ENCODE measurements at places on chromosomes 12 and 14.

GRCh38 chr14:99199846-99200653 lies 71.9 kb downstream of the BCL11B start:
- DNase-seq, result no peak

- peak; percentile 36 for DNase-seq
Observed at GRCh38 chr14:92513966-92514843, 624 bp downstream of the RIN3 start.

DNA sequence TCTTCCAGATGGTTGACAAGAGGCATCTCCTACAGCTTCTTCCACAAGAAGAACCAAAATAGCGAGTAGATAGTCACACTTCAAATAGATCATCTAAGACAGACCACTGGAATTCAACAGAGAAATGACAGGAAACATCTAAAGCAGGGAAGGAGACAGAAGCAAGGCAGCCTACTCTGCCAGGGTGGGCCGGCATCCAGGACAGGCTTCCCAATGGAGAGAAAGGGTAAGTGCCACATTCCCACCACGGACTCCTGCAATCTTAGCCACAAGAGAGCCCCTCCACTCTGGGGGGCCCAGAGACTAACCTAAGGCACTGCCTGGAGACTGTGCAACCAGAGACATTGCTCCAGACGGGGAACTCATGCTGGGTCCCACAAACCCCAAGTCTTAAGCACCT lies 154.5 kb downstream of the NDUFA12 start:
- DNase-seq, result no peak

GRCh38 chr12:7638064-7638759 lies 27.5 kb downstream of the APOBEC1 start:
- no peak for DNase-seq

DNA sequence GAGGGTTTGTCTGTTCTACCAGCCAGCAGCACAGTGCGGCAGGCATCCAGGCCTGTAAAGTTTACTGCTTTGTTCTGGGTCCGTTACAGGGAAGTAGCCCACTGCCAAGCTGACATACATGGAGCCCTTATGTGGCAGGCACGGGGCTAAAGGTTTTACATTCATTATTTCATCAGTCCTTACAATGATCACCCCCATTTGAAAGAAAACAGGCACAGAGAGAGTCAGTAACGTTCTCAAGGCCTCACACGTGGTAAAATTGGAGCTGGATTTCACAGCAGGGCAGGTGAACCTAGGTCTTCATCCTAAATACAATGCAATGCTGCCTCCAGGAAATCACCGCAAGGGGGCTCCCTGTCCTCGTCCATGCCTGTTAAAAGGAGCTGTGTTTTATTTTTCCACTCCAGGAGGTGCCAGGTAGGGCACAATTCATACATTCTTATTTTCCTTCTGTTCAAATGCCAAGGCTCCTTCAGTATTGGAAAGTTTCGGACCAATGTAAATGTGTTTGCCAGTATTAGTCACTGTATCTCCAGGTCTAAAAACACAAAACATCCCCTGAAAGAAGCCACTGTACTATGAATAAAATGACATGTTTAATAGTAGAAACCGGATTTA lies 172.2 kb upstream of the GZMB start:
- DNase-seq, result peak; percentile 88

DNA sequence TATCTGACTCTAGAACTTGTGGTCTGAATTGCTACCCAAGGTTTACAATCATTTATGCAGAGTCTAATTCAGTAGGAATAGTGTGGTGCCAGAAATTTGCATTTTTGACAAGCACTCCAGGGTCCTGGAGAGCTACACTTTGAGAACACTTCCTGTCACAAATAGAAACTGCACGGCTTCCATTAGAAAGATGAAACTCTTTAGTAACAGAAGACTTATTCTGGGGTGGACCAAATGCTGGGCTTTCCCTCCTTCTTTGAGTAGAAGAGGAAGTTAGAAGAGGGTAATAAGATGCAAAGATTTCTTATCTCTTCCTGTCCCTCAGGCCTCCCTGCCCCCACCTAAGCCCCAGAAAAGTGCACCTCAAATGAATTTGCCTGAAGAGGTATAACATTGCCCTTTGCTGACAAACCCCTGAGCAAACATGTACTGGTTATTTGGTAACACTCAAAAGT lies 28.4 kb downstream of the DGLUCY start:
- no peak for DNase-seq

- no peak for DNase-seq
Observed at GRCh38 chr12:48126953-48127630, 7.9 kb downstream of the PFKM start.

DNA sequence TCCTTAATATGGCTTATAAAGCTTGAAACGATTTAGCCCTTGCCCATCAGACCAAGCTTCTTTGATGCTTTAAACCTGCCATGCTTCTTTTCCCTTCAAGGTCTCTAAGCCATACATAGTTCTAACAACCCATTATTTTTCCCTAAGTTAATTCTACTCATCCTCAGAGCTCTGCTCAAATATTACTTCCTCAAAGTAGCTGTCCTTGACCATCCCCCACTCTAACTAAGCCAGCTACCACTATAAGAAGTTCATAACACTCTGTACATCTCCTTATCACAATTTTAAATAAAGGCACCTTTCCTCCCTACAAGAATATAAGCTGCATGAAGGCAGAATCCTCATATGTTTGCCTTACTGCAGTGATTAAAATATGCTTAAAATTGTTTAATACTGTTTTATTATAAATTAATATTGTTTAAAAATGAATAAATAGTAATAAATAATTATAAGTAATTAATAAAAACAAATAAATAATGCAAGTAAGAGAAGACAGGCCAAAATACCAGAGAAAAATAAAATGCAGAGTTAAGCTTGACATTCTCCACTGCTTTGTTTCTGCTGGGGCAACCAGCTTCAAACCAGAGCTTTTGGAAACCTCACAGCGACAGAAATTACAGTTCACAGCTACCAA lies 76.8 kb downstream of the NUMB start:
- DNase-seq, result no peak

DNA sequence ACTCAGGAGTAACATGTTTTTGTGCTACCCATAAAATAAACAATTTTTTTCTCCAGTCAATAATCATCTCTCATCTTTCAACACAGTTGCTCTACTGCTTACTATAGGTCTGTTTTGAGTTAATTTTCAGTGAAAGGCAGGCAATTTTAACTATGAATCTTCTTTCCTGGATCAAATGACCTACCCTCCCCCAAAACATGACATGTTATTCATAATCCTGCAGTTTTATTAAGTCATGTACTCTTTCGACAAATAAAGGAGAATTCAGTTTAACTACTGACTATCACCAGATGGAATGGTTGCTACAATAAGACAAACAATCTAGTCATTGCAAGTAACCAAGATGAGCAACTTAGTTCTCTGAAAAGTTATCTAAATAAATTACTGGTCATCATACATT lies 106.0 kb upstream of the FAR2 start:
- no peak for DNase-seq

GRCh38 chr12:79652521-79652920 lies 38.2 kb downstream of the PAWR start:
- no peak for DNase-seq
